Activated CD4-positive, alpha-beta T cell treated with anti-CD3 and anti-CD28 coated beads for 1 hour (primary cell): ENCODE measurements at places on chromosomes 16 and 17.

DNA sequence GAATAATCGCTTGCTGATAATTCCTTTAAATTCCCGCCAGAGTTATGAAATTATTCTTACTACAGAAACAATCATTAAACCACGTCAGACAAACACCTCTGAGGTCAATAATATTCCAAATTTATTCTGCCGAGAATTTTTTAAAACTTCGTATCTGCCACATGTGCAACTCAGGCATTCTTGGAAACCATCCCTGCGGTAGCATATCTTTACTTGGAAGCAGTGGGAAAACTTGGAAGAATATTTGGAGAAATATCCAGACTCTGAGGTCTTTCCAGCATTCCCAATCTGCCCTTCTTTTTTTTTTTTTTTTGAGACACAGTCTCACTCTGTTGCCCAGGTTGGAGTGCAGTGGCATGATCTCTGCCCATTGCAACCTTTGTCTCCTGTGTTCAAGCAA, 2.0 kb upstream of the CCL11 start:
- DNase-seq, result no peak

DNA sequence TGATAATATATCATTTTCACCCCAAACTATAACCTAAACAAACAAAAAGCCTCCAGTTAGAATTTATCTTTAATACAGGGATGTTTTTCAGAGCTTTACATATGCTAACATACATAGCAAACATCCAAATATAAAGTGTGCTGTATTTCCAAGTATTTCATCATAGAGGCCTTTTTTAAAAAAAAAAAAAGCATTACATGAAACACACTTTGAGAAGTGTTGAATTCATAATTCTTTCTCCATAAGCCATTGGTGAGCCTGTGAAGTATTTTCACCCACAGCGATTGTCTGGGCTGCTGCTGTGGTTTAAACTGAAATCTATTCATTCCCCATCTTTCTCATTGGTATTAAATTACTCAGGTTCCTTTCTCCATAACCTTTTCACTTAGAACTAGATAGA, 503.4 kb upstream of the CDH8 start:
- DNase-seq, result no peak

GRCh38 chr17:82399601-82400101, 18.5 kb upstream of the HEXD start:
- DNase-seq, result no peak

GRCh38 chr17:43171586-43172487, 823 bp downstream of the NBR1 start:
- no peak for DNase-seq

DNA sequence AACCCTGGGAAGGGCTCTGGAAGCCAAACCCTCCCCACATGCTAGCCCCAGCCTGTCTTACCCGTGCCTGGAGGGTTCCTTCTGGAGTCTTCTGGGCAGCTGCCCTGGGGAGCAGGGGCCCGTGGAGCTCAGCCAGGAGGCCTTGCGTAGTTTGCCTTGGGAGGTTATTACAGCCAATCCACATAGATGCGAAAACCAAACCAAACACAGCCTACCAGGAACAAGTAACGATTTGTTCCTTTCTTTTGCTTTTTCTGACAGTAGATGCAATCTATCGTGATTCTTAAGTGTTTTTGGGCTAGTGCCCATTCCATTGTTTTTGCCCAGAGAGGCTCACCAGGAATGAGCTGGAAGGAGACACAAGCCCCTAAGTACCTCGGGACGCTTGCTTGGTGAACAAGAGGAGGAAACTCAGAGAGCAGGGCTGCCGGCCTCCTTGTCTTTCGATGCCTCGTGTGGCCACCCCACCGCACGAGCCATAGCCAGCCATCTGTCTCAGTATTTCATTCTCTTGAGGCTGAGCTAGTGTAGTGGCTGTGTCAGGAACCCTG, 102.7 kb upstream of the NOL11 start:
- DNase-seq, result no peak

DNA sequence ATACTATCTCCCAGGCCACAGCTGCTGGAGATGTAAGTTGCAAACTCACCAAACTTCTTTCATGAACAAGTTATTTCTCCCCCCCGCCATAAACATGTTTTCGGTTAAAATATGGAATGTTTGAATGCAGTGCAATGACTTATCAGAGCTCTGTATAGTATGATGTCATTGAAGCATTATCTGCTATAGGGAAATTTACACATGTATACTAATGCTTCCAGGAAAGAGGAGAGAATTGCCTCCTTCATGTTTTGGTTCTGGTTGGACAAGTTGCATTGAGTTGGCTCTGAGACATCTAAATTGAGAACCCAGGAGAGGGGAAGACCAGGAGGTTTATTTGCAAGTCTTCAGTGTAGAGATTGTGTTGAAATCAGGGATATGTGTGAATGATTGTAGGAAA, 20.8 kb downstream of the UQCRC2 start:
- no peak for DNase-seq

- DNase-seq, result no peak
Observed at GRCh38 chr17:73334771-73335513, 23.1 kb upstream of the CDC42EP4 start.

DNA sequence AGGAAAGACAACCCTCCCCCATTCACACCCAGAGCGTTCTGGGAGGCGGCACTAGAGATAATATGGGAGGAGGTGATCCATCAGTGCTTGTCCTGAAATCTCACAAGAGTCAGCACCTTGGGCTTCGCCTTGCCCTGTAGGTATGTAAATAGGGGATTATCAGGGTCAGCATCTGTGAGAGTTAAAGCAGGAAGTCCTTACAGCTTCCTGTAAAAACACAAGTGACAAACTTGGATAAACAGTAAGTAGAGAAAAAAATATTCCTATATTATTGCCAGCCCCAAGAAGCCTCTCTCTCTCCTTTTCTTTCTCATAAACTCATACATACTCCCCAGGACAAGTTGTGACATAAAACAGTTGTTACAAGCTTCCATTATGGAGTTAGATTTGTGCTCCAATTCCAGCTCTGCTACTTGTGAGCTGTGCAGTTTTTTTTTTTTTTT, 187.7 kb downstream of the MAF start:
- no peak for DNase-seq
